ENCODE measurements at places on chromosomes 6 and 20. TPM values are rescaled to one million over a fixed set of nuclear protein-coding genes. Genes with fewer than 3 reads are reported as not detected.

DNA sequence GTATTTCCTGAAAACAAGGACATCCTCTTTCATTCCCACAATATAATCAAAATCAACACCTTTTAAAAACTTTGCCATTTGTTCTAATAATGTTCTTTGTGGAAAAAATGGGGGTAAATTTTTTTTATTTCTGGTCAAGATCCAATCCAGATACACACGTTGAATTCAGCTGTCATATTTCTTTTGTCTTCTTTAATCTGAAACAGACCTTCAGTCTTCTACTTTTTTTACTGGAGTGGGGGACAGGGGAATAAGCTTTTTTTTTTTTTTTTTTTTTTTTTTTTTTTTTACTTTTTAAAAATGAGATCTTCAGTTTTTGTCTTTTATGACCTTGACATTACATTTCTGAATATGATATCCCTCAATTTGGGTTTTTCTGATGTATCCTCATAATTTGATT lies 69.1 kb downstream of the SCAND1 start:
- DNase-seq: no peak

GRCh38 chr20:25355011-25355595 lies 35.5 kb downstream of the ABHD12 start:
- no peak for DNase-seq

DNA sequence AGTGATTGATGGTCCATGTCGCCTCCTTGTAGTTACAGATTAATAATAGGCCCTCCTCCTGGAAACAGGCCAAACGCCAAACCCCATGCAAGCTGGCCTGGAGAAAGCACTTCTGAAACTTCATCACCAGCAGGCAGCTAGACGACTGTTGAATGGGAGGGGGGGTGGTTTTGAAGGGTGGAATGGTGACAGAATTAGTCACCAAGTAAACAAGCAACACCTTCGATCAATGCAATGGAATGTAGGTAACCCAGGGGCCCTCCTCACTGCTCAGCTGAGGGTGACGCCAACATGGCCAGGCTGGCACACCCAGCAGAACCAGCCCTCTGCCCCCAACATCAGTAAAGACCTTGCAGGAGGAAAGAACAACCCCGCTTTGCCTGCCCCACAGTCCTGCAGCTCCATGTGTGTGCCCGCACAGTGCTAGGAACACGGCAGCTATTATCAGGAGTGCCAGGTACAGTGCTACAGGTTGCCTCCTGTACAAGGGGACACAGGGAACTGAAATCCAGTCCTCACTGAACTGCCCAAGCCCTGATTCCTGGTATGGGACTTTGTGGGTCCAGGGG lies 2.7 kb downstream of the BCAS1 start:
- DNase-seq: peak; percentile 96

DNA sequence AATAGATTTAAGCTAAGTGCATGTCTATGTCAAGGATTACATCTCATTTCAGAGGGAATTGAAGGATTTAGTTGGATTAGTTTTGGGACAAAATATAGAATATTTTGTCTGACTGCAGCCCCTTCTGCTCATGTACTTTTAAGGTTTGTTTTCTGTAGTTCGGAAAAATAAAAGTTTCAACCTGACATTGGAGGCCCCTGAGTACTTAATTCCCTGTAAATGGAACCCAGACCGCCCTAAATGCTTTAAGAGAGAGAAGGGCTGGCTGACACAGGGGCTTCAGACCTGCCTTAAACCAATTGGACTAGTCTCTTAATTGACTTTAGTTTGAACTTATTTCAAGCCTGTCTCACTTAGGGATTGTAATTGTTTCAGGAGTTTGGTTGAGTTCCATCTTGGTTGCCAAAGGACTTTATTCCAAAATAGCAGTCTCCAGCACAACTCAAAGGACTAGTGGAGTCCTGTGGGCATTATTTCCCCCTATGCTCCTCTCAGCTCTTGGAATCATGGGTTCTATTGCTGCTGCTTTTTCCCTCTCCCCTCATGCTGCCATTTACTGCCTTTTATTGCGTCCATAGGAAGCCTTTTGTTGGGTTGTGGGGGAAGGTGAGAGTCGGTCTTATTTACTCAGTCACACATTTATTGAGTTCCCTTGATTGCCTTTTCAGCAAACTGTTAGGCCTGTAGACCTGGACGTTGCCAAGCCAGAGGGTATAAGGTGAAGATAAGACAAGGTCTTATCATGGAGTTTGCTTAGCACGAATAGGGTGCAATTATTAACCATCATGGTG lies 14.5 kb downstream of the BRD2 start:
- DNase-seq: peak; percentile 38

Gene SSTR4
- total RNA-seq: not detected

Gene SF3B5
- total RNA-seq: 140 TPM

DNA sequence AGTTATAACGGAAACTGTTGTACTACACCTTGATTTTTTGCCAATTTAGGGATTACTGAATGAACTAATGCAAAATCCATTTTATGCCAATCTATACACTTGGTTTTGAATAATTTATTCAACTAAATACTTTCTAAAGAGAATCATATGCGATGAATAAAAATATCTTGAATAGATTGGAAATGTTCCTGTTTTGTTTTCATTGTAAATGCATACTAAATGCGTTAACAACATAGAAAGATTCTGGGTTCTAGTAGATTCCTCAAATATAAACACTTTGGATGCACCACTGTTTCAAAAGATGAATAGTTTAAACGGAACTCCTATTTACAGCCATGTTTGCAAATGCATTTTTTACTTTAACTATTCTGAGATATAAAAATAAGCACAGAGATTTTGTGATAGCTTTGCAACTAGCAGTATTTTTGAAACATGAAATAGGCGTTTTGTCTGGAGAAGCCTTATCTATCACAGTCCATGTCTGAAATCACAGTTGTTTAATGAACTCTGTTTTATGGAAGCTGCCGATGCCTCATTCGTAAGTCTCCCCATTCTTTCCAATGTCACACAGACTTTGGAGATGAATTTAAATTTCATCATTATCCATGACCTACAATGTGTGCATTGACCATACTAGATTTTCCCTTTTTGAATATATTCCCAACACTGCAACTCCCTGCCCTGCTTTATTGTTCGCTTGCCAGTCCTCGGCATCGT lies 277.7 kb upstream of the QKI start:
- DNase-seq: no peak

Gene MYL9
- total RNA-seq: 258 TPM

GRCh38 chr20:48574383-48574782 lies 253.4 kb downstream of the PREX1 start:
- DNase-seq: no peak

Gene DNMT3B
- total RNA-seq: 1.1 TPM

Gene TAF4
- 33.9 TPM for total RNA-seq

- DNase-seq: no peak
These were observed 1721.1 kb downstream of the GRIK2 start for GRCh38 chr6:103114582-103114981.

- DNase-seq: no peak
These were observed 284.2 kb upstream of the SGK1 start for GRCh38 chr6:134602123-134602522.

Gene MOCS1
- total RNA-seq: 4.0 TPM

DNA sequence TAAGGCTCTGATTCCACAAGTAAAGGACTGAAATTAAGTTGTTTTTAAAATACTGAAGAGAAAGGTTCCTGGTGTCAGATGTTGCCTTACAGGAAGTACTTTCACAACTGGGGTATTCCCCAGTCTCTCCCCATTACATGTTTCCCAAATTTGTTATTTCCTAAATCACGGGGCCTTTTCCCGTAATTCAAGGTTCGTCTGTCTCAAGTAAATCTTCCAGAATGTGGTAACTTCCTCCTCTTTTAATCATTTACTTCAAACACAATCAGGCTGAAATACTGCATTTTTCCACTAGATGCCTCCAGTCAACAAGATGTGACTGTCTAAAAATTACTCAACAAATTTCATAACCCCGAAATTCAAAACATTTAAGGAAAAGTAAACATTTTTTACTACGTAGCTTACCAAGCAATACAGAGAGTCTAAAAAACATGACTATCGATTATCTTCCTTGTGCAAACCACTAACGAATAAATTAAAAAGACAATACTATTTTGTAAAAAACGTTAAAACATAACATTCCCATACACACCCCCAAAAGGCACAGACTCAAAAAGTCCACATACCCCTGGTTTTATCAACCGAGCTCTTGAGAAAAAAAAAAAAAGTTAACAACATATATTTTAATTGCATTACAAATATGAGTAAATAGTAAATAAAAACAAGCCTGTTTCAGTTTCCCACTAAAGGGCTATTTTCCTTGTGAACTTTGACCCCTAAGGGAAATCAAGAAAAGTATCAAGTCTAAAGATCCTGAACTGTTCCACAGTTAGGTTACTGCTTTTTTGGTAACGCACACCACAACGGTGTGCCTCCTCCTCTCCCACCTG lies 1.7 kb downstream of the SOD2 start:
- DNase-seq: peak; percentile 88

Gene C6orf132
- total RNA-seq: 77.6 TPM

Gene PRDM13
- total RNA-seq: not detected

Gene MBOAT1
- 19.2 TPM for total RNA-seq

DNA sequence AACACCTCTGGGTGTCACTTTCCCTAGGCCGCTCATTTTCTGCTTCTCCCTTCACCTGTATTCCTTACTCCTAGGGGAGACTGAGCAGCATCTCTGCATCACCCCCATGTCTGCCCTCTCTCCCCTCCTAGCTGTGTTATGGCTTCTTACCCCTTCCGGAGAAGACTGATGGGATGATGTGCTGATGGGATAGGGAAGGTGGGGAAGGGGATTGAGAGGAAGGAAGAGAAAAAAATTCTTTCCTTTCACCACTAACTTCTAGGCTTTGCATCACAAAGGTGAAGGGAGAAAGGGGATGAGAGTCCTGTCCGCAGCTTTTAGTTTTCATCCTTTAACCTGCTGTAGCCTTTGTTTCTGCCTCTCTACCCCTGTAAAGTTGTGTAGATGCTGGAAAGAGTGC lies 26.7 kb downstream of the AKAP7 start:
- no peak for DNase-seq

Gene CENPB
- total RNA-seq: 130 TPM

DNA sequence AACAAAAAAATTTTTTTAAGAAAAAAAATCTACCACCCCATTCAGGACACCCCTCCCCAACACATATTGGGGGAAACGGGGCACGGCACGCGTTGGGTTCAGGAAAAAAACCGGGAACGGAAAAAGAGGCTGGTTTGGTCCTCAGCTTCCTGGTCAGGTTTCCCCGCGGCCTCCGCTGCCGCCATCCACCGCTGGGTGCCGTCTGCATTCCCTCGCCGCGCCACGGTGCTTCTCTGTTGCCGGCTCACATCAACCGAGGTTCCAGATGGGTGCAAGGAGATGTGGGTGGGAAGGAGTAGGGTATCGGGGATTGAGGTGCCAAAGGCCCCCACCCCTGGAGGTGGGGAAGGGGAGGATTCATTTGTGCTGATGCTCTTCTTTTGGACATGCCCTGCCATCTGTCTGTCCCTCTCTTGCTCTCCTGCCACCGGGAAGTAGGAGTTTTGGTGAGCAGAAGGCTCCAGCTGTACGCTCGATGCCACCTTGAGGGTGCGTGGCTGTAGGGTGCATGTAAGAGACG lies 5.8 kb downstream of the MCCD1 start:
- no peak for DNase-seq

Gene C6orf47
- total RNA-seq: 32.0 TPM

GRCh38 chr6:15425947-15426346 lies 180.1 kb downstream of the JARID2 start:
- DNase-seq: no peak

Gene NCOA6
- total RNA-seq: 9.7 TPM

- no peak for DNase-seq
These were observed 117.5 kb downstream of the GPX5 start for GRCh38 chr6:28643017-28643740.

Measured in stomach (tissue), 19 donors.